ENCODE measurements at places on chromosomes 1 and 21. TPM values are rescaled to one million over a fixed set of nuclear protein-coding genes. Genes with fewer than 3 reads are reported as not detected.

Gene ZNF695
- 2.0 TPM for total RNA-seq

Gene ADCY10
- total RNA-seq, result 0.15 TPM

Gene PTPN22
- total RNA-seq, result 1.2 TPM

Gene RTCA
- total RNA-seq, result 44.7 TPM

Gene GBP7
- not detected for total RNA-seq

Gene CD53
- not detected for total RNA-seq

Gene TMCC2
- 5.2 TPM for total RNA-seq

Gene RAD54L
- total RNA-seq, result 0.50 TPM

Gene DCST2
- total RNA-seq, result not detected

Gene LCE3E
- not detected for total RNA-seq

Gene PGLYRP4
- total RNA-seq, result not detected

Gene ALDH4A1
- 28.0 TPM for total RNA-seq

Gene DNAJB4
- 42.2 TPM for total RNA-seq

Gene GJB3
- total RNA-seq, result not detected

Gene OR6N1
- total RNA-seq, result not detected

Gene PRR9
- total RNA-seq, result not detected

Gene RAB42
- 10.6 TPM for total RNA-seq

Gene TGFB2
- total RNA-seq, result 9.9 TPM

Gene TNNT2
- total RNA-seq, result not detected

Gene SNX7
- total RNA-seq, result 46.5 TPM

Gene ATP1A2
- 0.58 TPM for total RNA-seq

Gene RNU11
- not detected for total RNA-seq

Gene PRDM16
- 1.5 TPM for total RNA-seq

Gene UBL4B
- not detected for total RNA-seq

Gene RHBDL2
- 0.73 TPM for total RNA-seq

Gene SPRR5
- total RNA-seq, result not detected

Gene KCNA10
- not detected for total RNA-seq

Gene PRKAA2
- 3.0 TPM for total RNA-seq

Gene PTGFRN
- total RNA-seq, result 82.7 TPM

Gene TEX35
- under 0.01 TPM for total RNA-seq

Data from smooth muscle cell of trachea (primary cell).